Hair follicle dermal papilla cell (primary cell): ENCODE measurements at places on chromosomes 16 and 17. TPM values are rescaled to one million over a fixed set of nuclear protein-coding genes. Genes with fewer than 3 reads are reported as not detected.

SRCIN1 gene
- under 0.01 TPM in 1 of 2 replicates, not detected in the other for total RNA-seq

VPS35 gene
- 132 and 157 TPM in 2 replicates for total RNA-seq

RPTOR gene
- 36.6 and 40.4 TPM in 2 replicates for total RNA-seq

GP1BA gene
- not detected in 2 replicates for total RNA-seq

GCGR gene
- not detected in 2 replicates for total RNA-seq
